ENCODE measurements at places on chromosomes 1 and 21.

DNA sequence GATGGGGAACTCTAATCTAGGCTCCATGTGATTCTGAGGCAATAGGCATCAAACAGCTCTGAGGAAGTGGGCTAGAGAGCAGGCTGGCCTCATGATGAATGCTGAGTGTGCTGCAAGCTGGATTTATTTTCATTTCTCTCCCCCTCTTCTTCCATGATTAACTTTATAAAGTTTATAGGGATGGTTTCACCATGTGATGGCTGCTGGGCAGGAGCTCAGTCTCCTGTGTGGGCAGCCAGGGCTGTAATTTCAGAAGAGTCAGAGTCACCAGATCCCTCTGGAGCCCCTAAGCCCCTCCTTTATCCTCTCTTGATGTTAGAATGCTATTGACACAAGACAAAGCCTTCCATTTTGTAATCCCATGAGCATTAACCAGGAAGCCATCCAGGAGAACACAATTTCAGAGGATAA is 143.6 kb downstream of the CNIH3 start:
- DNase-seq, result no peak

DNA sequence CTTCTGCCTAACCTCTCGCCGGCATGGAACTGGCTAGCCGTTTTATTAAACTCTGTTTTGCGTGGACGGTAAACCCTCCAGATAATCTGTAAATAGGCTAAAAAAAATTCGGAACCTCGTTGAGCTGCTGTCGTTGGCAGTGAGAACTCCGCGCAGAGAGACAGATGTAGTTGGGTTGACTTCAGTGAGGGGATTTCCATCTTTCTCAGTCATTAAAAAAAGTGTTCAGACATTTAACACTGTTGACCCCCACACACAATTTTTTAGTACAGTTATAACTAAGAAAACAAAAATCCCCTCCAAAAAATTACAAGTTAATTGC is 464 bp downstream of the PARK7 start:
- peak; percentile 61 for DNase-seq

DNA sequence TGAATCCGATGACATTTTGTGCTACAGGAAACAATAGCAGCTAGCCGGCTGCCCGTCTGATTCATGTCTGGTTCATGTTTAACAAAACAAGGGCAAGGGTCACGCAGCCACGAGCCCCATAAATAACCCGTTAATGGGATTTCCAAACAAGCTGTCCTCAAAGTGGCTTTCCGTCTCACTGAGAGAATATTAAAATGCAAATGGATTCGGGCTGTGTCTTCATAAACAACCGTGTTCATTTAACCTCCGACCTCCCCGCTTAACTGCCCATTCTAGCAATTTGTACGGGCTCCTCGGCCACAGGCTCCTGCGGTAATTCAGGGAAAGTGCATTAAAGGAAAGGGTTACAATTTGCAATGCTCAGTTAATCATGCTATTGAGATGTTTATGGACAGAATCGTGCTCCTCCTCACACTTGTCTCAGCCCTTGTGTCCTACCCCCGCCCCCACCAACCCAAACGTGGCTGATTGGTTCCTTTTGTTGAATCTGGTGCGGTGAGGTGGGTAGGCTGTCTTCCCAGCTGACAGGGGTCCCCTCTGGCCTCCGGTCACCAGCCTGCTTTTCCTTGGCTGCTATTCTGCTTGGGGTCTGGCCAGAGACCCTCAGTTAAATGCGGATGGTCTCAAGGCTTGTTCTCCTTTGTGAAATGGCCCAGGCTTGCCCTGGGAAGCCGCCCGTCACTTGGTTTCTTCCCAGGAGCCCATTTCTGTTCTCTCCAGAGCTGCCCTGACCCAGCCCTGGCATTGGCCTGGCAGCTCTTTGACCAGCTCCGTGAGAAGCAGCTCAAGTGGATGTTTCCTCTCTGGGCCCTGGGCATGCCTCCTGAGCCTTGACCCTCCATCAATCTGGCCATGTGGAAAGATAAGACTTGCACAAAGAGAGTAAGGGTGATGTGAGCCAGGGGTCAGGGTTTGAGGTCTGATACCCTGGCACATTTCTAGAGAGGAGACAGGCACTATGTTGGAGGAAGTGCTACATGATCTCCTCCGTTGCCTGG is 200.7 kb upstream of the POU3F1 start:
- DNase-seq, result no peak

DNA sequence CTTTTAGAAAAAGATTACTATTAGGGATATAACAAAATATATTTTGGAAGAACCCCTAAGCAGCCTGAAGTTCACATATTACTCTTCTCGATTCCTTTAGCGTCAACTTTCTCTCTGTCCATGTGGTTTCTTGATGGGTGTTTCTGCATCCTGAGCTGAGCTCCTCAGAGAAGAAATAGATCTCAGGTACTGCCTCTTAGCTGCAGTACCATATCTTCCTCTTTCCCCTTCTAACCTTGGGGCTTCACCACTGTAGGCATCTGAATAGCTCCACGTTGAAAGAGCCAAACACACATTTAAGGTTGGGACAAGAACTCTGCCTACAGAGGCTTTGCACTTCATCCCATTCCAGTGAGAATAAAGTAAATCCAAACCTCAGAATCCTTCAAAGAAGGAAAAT is 59.2 kb downstream of the SAMSN1 start:
- no peak for DNase-seq

- no peak for DNase-seq
Observed at GRCh38 chr1:57839067-57839466, 415.2 kb upstream of the DAB1 start.

DNA sequence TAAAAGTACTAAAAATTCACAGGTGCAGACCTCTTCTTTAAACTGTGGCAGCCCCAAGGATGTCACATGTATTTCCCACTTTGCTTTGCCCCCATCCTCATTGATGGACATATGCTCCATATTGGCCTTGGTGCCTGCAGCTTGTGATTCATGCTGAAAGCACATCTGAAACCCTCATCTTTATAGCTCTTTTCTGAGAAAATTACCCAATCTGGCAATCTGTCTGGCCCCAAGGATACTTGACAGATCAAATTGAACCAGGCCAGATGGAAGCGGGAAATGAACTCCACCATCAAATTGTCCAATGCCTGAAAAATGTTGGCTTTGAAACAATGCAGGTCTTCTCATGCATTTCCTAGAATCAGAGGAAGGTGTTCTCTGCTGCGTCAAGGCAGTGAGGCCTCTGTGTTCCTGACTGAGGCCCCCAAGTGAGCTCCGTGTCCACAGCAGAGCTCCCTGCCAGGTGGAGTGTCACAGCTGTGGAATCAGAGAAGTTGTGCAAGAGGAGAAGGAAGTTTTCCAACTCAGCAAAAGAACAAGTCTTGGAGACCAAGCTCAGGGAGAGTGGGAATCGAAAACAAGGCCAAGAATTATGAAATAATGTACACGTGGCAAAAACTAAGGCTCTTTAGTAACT is 323.7 kb downstream of the PLPP3 start:
- no peak for DNase-seq

GRCh38 chr1:179883745-179884138 is 1.7 kb downstream of the TOR1AIP1 start:
- DNase-seq, result peak; percentile 87

DNA sequence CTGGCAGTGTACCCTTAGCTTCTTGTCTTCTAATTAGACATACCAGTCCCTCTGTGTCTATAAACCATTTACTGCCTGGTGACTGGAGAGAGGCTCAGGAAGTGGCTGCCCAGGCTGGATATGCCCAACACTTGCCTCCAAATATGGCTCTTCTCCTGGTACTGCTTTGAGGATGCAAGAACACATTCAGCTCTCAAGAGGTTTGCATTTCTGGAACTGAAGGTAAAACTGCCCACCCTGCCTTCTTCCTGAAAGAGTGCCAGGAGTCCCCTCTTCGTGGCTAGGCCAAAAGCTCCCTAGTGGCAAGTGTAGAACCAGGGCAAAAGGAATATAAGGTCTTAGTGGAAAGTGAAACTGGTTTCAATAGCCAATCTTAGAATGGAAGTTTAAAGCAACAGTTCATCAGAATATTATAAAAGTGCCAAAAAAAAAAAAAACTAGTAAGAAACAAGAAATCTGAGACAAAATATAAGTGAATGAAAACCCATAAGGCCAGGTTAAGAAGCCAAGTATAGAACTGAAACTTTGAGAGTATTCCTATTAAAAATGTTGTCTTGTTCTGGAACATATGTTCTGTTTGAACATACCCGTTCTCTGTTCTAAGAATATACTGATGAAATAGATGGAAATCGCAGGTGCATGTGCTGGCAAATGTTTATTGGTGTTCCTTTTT is 77.2 kb upstream of the CTTNBP2NL start:
- no peak for DNase-seq

- DNase-seq, result no peak
Observed at GRCh38 chr1:229758101-229759036, 132.3 kb downstream of the URB2 start.

GRCh38 chr21:45428534-45428933 is 23.6 kb downstream of the COL18A1 start:
- no peak for DNase-seq

DNA sequence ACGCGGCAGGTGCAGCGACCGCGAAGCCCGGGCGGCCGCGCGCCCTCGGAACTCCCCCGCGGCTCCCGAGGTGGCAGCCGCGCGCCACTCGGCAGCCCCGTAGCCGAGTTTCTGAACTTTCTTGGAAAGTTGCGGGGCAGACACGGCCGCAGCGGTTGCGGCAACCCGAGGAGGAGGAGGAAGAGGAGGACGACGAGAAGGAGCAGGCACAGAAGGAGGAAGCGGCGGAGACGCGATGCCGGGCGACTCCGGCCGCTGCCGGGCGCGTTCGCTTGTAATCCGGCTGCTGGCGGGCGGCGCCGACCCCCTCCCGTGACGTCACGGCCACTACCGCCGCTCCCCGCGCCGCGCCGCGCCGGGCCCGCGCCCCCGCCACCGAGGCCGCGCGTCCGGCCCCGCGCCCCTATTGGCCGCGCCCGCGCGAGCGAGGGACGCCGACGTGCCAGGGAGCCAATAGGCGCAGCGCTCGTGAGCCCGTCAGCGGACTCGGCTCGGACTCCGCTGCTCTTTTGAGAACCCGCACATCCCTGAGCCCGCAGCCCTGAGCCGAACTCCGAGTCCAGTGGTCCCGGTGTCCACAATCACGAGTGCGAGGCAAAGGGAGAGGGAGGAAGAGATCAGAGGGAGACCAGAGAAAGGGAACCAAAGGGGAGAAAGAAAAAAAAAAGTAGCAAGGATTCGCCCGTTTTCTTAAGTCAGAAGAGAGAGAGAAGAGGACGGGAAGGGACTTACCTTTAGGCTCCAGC is 736 bp upstream of the BARHL2 start:
- no peak for DNase-seq

DNA sequence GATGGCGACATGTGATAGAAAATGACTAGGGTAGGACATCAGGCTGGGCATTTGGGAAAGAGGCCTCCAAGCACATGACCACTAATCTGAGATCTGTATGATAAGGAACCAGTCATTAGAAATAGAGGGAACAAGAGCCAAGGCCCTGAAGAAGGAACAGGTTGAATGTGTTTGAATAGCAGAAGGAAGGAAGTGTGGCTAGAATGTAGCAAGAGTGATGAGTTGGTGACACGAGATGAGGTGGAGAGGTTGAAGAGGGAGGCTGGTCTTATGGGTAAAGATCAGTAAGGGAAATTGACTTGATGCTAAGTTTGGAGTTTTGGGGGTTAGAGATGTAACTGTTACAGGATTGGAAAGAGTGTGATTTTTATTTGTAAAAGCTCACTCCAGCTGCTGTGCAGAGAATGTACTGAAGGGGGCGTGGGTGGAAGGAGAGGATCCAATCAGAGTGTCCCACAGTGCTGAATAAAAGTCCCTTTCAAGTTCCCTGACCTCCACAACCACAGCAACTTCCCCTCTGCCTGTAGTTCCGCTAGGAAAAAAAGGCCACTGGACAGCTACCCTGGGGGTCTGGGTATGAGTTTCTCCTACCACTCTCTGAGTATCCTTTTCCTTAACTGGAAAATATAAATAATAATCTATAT is 295.0 kb downstream of the OMA1 start:
- no peak for DNase-seq

- peak; percentile 77 for DNase-seq
Observed at GRCh38 chr1:1778663-1779319, 521 bp upstream of the NADK start.

GRCh38 chr1:185926588-185926987 is 192.4 kb downstream of the HMCN1 start:
- DNase-seq, result no peak

GRCh38 chr21:16708101-16708835 is 804.6 kb upstream of the CXADR start:
- DNase-seq, result no peak

- no peak for DNase-seq
Observed at GRCh38 chr1:21815724-21816321, 3.8 kb downstream of the LDLRAD2 start.

GRCh38 chr1:10818262-10819197 is 22.1 kb upstream of the CASZ1 start:
- no peak for DNase-seq

GRCh38 chr21:44711327-44712202 is at the start of gene TSPEAR:
Gene TSPEAR (minus strand): TSS chr21:44711572. CDS start chr21:44711514, 58 bp downstream.
- no peak for DNase-seq

DNA sequence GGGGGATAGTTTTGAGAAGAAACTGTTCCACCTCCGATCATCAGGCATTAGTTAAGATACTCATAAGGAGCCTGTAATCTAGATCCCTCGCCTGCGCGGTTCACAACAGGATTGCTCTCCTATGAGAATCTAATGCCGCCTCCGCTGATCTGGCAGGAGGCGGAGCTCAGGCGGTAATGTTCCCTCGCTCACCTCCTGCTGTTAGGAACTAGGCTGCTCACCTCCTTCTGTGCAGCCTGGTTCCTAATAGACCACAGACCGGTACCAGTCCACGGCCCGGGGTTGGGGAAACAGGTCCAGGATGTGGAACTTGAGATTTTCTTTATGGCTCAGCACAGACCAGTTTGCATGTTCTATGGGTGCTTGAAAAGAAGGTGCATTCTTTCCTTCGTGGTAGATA is 27.2 kb upstream of the FAM3B start:
- no peak for DNase-seq

DNA sequence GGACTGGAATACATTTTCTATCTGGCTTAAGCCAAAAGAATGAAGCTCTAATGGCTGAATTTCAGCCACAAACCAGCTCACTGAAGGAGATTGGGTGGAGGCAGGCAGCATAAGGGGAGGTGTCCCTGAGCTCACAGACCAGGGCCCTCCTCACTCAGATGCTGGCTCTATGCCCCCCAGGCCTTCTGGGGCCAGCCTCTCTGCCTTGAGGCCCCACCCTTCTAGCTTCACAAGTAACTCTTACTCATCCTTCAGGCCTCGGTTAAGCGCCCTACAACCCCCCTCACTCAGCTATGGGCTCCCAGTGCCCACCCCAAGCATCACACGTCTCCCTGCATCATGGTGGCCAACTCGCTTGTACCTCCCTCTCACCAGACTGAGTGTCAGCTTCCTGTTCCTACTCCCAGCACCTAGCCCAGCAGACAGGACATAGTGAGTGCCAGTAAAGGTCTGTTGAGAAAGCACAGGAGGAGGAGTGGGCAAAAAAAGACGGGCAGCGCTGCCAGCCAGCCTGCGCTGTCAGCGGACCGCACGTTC is 40.8 kb upstream of the GPR157 start:
- DNase-seq, result no peak

GRCh38 chr1:212410231-212410820 is 4.4 kb downstream of the PACC1 start:
- no peak for DNase-seq

GRCh38 chr1:5239911-5240310 is 585.5 kb downstream of the AJAP1 start:
- no peak for DNase-seq

- DNase-seq, result no peak
Observed at GRCh38 chr1:194568610-194569009, 1382.2 kb upstream of the B3GALT2 start.
